NCI-H526 (cell line): ENCODE measurements at places on chromosomes 2 and 18.
A peak's percentile ranks its signal among the peaks of the same experiment; 100 is the strongest.

DNA sequence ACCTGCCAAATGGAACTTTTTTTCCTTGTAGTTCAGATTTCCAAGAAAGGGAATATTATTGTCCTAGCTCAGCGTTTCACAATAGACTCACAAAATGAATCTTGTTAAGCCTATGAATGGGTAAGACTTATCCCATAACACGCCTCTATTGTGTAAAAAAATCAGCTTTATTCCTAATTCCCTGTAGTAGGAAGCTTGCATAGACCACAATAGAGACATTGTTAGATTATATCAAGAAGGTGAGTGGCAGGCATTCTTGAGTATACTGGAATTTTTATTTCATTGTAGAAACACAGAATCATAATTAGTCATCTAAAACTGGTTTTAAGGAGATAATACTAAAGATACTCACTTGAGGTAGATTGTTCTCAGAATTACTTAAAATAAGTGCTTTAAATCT lies 46.5 kb upstream of the SLC30A6 start:
- no peak for DNase-seq

- no peak for DNase-seq
These were observed 34.2 kb downstream of the CERS6 start for GRCh38 chr2:168490015-168490874.

- no peak for DNase-seq
These were observed 19.0 kb downstream of the INO80C start for GRCh38 chr18:35478520-35479435.

GRCh38 chr2:206193671-206194357 lies 34.1 kb downstream of the EEF1B2 start:
- no peak for DNase-seq

DNA sequence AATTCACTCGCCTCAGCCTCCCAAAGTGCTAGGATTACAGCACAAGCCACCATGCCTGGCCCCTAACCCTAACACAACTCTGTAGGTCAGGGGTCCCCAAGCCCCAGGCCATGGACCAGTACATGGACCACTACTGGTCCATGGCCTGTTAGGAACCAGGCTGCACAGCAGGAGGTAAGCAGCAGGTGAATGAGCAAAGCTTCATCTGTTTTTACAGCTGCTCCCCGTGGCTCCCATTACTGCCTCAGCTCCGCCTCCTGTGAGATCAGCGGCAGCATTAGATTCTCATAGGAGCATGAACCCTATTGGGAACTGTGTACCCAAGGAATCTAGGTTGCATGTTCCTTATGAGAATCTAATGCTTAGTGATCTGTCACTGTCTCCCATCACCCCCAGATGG lies 201.7 kb downstream of the NRP2 start:
- no peak for DNase-seq

DNA sequence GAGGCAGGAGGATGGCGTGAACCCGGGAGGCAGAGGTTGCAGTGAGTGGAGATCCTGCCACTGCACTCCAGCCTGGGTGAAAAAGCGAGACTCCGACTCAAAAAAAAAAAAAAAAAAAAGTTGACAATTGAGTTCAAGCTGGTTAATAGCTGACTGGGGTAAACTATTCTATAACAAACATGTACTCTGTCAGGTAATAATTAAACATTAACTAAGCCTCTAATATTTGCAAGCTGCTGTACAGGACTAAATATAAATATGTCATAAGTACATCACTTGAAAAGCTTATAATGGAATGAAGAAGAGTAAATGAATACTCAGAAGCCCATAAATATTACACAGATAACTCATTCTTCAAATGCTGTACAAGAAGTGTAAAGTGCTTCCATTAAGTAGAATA lies 190.4 kb upstream of the CRIM1 start:
- DNase-seq = no peak

DNA sequence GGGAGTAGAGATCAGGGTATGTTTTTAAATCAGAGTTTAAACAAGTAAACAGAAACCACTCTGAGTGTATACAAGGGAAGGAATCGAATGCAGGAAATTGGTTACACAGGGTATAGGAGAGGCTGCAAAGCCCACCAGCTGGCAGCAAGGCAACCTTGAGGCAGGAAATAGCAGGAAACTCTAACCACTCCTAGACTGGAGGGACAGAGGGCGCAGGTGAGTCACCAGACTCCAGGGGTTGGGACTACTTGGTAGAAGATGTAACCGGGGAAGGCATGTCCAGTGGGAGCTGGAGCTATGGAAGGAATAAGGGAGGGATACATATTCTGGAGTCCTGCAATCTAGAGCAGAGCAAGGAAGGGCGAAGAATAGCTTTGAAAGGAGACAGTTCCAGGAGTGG lies 152.3 kb downstream of the MEIS1 start:
- no peak for DNase-seq

DNA sequence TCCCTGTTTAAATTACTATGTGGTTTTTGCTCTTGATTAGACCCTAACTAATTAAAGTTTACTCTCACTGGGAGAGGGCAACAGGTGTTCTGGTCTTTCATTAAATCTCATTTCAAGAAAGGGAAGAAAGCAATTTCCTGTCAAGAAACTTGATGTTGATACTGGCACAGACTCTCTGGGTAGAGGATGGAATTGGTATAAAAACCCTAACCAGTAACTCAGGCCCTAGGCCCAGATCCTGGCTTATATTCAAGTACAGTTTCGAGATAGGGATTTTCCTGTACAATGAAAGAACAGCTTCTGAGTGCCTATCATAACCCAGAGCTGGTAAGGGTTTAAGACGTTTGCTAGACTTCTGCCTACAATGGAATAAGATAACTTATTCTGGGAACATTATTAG lies 61.6 kb upstream of the ACYP2 start:
- no peak for DNase-seq

DNA sequence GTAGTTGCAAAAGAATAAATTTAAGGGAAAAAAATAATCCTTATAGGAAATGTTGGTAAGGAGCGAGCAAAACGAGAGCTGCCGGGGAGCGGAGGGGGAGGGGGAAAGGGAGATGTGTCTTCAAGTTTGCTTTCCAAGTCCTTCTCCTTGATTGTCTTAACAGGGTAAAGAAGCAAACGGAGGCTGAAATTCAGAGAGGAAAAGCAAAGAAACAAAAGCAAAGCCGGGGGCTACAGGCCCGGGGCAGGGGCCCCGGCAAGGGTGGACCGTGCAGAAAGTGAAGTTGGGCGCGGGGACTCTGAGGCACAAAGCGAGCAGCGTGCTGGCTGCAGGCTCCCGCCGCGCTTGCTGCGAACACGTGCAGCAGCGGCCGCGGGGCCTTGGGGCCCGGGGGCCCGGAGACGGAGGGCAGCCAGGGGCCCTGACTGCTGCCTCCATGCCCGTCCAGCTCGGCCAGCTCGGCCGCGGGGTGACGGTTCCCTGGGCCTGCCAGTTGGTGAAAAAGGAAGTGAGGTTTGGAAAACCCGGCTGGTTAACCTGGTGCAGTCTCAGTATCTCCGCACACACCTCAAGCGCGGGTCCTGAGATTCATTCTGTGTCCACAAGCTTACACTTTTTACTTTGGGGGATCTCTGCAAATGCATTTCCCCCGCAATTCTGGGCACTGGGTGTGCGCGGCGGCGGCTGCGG lies 4.1 kb downstream of the BCL11A start:
- peak; percentile 67 for DNase-seq

DNA sequence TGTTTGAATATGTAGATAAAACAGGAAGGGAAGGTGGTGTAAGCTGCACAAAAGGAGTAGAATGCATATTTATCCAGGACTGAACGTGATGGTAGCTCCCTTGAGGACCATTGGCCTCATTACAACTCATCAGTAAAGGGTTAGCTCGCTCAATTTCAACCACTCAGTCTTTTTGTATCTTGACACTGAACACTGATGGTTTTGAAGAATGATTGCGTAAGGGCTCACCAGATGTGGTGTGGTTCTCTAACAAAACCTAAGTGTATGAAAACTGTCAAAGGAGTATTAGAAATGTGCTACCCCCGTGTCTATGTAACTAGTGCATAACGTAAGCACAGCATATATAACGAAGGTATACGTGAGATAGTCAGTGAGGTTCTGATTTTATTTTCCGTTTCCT lies 272.4 kb upstream of the THSD7B start:
- no peak for DNase-seq

DNA sequence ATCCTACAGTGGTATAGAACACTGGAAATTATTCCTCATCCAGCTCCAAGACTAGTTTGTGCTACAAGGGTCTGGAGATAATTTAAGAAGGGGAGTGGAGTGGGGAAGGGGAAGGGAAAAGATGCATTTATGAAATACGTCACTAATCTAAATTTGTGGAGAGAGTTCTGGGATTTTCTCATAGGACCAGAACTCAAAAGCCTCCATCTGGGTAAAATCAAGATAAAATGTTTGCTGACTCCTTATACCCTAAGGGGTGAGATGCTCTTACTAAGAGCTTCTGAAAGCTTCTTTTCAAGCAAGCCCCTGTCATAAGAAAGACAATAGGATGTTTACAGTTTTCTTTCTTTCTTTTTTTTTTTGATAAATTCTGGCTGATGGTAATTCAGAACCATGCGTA lies 88.5 kb upstream of the RBMS1 start:
- no peak for DNase-seq
